ENCODE measurements at places on chromosomes 7 and 10. TPM values are rescaled to one million over a fixed set of nuclear protein-coding genes. Genes with fewer than 3 reads are reported as not detected.

The ANKRD61 gene
- total RNA-seq: under 0.01 TPM

The OR2A5 gene
- not detected for total RNA-seq

The GRID2IP gene
- not detected for total RNA-seq

The AKR1E2 gene
- 2.2 TPM for total RNA-seq

The EBF3 gene
- 0.36 TPM for total RNA-seq

The ZDHHC6 gene
- 17.4 TPM for total RNA-seq

The NRAP gene
- total RNA-seq: not detected

The HHEX gene
- total RNA-seq: 4.4 TPM

The EFCAB10 gene
- not detected for total RNA-seq

The GOT1 gene
- 46.1 TPM for total RNA-seq

All from IMR-90 (cell line).